Activated gamma-delta T cell (primary cell): ENCODE measurements at places on chromosomes 1 and 21.
A peak's percentile ranks its signal among the peaks of the same experiment; 100 is the strongest.

- DNase-seq, result no peak
Observed at GRCh38 chr1:231973830-231974229, 347.2 kb downstream of the DISC1 start.

DNA sequence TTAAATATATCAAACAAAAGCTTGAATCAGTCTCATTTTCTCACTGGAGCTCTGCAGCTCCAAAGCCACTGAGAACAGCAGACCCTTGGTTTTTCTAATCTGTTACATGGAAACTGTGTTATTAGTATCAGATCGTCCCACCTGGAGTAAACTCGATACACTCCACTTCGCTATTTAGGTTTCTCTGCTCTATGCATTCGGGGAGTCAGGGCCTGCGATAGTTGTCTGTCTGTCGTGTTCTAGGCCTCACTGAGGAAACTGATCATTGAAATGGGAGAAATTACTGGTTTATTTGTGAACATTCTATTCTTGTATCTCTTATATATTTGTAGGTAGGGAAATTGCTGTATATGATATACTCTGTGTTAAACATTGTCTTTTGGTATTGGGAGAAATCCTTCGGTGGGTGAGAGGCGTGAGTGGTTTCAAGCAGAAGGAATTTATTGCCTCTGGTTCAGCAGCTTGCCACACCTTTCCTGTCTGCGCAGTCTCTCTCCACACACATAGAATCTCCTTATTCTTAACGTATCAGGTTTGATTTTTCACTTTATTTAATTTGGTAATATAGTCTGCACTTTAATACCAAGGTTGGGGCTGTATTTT lies 8.5 kb downstream of the PRDM2 start:
- no peak for DNase-seq

DNA sequence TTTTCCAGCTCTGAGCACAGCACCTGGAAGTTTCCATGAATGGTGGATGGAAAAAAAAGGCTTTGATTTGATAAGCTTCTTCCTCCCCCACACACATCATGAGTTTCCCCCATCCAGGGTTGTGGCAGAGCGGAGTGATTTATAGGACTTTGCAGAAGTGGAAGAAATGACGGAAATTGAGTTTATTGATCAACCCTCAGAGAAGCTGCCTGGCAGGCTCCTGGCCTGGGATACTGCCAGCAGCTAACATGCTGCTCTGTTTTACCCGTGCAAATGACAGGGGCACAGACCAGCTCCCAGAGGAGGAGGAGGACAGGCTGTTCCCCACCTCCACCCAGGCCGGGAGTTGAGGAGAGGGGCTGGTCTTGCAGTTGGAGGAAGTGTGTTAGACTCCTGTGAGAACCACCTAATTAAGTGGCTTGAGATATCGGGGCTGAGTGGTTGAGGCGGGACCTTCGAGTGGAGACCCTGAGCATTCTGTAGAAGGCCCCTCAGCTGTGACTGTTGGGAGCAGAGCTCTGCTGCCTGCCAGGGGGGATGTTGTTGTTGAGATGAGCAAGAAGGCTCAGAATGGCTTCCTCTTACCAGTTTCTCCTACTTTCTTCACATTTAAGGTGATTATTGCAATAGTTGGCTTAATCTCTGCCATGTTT lies 21.8 kb downstream of the ADORA1 start:
- DNase-seq, result no peak

- DNase-seq, result no peak
Observed at GRCh38 chr1:188429386-188429785, 1600.6 kb downstream of the PLA2G4A start.

DNA sequence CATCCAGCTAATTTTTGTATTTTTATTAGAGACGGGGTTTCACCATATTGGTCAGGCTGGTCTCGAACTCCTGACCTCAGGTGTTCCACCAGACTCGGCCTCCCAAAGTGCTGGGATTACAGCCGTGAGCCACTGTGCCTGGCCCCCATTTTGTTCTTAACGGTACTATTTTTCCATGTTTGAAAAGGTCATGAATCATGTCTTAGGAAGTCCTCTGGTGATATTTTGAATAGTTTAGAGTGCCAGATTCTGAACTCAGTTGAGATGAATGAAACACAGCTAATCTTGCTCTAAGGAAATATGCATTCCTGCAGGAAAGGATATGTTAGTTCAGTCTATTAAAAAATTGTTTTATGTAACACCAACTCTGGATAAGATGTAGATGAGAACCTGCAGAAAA lies 62.6 kb upstream of the ATP2B4 start:
- no peak for DNase-seq

DNA sequence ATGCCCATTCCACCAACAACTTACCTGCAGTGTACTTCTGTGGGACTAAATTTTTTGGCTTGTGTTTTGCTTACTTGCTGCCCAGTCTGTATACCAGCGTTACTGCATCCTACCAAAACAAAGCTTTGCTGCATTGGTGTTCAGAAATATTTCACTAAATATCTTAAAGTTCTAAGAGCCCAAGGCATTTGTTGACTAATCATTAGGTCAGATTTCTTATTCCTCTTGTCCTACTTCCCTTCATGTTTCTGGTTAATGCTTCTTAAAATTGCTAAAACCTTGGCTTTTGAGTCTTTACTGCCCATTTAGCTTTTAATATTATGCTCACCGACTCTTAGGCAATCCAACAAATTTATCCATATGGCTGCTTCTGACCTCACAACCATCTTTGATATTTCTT lies 161.8 kb downstream of the DPYD start:
- DNase-seq, result no peak

- DNase-seq, result no peak
Observed at GRCh38 chr1:218156595-218156994, 128.5 kb upstream of the RRP15 start.

DNA sequence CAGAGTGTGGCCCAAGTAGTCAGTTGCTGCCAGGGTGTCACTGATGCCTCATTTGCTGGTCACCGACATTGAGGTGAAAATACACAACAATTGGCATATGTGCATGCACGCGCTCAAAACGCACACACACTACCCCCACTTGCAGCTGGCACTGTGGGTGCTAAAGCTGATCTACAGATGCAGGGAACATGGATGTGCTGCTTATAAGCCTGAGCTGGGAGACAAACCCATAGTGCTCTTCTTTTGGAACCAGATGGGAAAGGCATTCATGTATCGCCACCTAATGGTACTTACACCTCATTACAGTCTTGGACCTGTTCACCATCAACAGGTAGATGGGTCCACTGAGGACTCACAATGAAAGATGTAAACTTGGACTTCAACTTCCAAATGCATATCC lies 70.3 kb upstream of the CAMK1G start:
- DNase-seq, result no peak

DNA sequence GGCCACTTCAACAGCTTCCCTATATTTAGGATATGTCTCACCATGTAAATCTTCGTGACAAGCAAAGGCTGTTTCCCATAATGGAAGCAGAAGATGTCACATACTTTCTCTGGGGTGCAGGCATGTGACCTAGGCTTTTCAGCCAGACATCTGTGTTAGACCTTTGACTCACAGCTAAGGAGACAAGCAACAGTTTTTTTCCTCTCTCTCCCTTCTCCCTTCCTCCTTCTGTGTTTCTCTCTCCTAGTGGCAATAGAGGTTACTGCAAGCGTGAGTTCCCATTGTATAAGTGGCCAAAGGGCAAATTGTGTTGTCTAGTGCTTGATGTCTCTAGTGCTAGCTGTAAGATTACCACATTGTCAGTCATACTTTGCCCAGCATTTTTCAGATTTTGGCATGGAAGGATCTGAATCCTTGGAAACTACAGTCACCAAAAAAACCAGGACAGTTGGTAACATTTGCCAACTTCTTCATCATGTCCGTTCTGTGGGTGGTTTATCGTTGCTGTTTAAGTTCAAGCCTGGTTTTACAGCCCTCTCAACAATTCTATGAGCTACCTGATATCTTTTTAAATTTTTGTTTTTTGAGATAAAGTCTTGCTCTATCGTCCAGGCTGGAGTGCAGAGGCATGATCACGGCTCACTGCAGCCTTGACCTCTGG lies 44.4 kb upstream of the RABGAP1L start:
- no peak for DNase-seq

GRCh38 chr1:80878343-80878742 lies 922.4 kb upstream of the ADGRL2 start:
- DNase-seq, result no peak

- no peak for DNase-seq
Observed at GRCh38 chr1:234962340-234962989, 166.2 kb downstream of the TOMM20 start.

DNA sequence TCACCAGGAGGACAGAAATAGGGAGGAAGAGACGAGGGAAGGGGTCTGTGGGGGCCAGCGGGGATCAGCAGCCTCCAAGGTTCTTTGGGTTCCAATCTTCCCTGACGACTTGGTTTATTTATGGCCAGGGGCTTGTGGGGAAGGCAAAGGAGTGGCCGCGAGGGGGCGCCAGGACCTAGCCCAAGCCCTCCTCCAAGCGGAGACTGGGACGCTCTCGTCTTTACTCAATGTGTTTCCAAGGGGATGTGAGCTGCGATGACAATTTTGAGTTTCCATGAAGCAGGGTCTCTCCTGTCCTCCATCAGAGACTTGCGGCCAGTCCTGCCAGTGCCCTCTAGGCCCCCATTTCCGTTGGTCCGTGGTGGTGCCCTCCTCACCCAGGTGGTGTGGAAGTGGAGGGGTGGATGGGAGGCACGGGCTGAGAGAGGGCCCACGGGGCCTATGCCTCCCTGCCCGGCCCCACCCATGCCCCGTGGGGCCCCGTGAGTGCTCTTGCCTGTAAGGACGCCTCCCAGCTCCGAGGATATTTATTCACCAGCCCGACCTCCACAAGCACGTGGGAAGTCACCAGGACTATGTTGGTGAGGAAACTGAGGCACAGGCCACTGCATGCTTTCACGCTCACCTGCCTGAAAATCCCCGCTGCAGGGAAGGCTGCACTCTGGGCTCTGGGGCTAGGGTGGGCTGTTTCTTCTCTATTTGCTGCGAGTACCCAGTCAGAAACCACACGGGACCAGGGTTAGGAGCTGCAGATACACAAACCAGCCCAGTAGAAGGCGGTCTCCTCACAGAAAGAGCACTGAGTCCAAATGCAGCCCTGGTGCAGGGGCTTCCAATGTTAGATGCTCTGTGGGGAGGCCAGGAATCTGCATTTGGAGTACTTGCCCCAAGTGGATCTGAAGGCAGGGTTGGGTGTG lies 26.5 kb downstream of the DMRTB1 start:
- DNase-seq, result peak; percentile 43

DNA sequence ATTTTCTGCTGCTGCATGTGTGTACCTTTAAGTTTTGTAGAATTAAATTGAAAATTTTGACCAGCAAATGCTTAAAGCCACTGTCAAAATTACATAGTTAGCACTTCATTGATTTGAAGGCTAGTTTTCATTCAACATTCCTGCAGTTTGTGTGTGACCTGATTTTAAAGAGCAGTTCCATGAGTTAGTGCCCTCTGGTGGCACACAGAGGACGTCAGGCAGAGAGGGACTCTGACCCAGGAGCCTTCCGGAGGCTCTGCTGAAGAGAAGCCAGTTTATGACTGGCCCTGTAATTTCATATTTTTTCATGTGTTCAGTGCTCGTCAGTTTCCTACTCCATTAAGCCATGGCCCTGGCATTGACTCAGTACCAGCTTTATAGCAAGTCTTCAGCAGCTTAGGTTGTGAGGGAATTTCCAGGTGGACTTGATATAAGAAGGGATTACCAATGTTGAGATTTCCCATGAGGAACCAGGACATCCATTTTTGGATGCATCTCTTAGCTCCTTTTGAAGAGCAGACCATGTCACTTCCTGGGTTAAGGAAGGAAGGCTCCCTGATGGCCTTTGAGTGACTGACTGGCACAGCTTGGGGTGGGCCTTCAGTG lies 104.7 kb downstream of the CAMTA1 start:
- DNase-seq, result no peak

GRCh38 chr1:191699343-191699742 lies 458.9 kb upstream of the RGS18 start:
- DNase-seq, result no peak

- no peak for DNase-seq
Observed at GRCh38 chr1:185646202-185646683, 87.9 kb upstream of the HMCN1 start.

GRCh38 chr1:71240656-71241055 lies 159.8 kb upstream of the ZRANB2 start:
- DNase-seq, result no peak

- no peak for DNase-seq
Observed at GRCh38 chr1:27992276-27992675, 32.5 kb downstream of the XKR8 start.

DNA sequence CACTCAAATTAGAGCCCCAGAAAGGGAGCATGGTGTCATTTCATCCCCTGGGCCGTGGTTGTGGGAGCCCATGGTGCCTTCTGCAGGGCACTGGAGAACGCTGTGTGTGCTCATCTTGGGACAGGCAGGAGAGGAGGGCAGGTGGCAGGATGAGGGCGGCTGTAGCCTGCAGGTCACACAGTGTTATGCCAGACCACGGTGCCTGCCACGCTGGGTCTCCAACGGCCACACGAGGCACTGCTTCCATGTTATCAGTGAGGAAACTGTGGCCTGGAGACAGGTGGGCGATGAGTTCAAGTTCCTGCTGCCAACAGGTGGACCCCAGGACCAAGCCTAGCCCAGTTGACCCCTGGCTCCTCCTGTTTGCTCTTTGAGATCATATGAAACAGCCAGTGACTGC lies 21.0 kb downstream of the ABCG1 start:
- no peak for DNase-seq

DNA sequence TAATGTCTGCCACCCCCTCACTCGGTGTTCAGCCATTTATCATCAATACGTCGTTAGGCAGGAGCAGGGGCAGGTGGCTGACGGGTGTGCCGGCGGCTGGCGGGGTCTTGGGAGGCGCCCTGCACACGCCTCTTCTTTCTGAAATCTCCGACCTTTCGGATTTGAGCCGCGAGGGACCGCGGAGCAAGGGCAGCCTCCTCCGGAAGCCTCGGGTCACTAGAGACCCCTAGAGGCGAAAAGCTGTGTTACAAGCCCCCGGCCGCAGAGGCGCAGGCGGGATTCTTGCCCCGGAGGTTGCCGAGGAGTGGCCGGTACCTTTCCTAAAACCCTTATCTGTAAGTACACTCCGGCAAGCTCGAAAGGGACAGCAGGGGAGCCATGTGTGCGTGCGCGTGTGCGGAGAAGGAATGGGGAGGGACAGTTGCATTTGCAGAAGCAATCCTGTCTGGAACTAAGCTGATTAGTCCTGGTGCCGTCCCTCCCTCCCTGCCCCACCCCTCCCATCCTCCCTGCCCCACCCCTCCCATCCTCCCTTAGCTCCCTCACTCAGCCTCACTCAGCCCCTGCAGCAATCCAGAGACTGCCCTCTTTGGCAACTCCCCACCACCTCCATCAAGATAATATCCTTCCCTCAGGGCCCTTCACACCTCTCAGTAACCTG lies 11.0 kb downstream of the BRINP2 start:
- DNase-seq, result no peak

- DNase-seq, result no peak
Observed at GRCh38 chr1:66788231-66788939, 12.7 kb downstream of the INSL5 start.

GRCh38 chr1:79847700-79848099 lies 841.2 kb upstream of the ADGRL4 start:
- DNase-seq, result no peak

DNA sequence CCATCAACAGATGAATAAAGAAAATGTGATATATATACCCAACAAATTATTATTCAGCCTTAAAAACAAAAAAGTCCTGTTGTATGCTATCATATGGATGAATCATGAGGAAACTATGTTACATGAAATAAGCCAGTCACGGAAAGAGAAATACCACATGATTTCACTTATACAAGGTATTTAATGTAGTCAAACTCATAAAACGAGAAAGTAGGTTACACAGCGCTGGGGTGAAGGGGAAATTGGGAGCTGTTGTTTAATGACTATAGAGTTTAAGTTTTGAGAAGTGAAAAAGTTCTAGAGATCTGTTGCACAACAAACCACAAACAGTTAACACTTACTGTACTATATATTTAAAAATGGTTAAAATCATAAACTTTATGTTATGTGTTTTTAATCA lies 58.5 kb downstream of the SLC25A24 start:
- no peak for DNase-seq

- DNase-seq, result no peak
Observed at GRCh38 chr1:42043182-42043581, 110.0 kb upstream of the GUCA2B start.
